ENCODE measurements at places on chromosomes 5 and 9.
A peak's percentile ranks its signal among the peaks of the same experiment; 100 is the strongest.

GRCh38 chr5:126984632-126985031, 45.7 kb downstream of the MARCHF3 start:
- no peak for DNase-seq

- DNase-seq = no peak
Observed at GRCh38 chr5:55538661-55539060, 3.9 kb upstream of the PLPP1 start.

- DNase-seq = no peak
Observed at GRCh38 chr9:117882171-117882570, 178.0 kb downstream of the TLR4 start.

DNA sequence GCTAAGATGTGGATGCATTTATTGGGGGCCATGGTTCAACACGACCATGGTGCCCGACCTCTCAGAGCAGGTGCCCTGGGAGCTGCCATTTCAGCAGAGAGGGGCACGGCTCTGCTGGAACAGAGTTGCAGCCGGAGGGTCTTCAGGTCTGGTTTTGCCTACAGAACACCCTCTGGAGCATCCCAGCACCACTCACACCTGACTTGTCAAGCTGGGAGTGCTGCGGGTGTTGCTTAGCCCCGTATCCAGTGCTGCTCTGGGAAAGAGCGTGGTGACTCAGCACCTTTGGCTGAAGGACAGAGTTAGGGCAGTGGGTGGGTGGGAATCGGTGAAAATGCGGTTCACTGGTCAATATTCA, 36.5 kb upstream of the IRX4 start:
- no peak for DNase-seq

GRCh38 chr5:32329395-32329834, 16.7 kb upstream of the MTMR12 start:
- DNase-seq = peak; percentile 30

GRCh38 chr9:116647515-116647809, 39.6 kb upstream of the TRIM32 start:
- no peak for DNase-seq

- DNase-seq = no peak
Observed at GRCh38 chr5:8689773-8690172, 820.8 kb downstream of the MTRR start.

GRCh38 chr5:32027093-32027716, 146.9 kb downstream of the GOLPH3 start:
- DNase-seq = peak; percentile 48

DNA sequence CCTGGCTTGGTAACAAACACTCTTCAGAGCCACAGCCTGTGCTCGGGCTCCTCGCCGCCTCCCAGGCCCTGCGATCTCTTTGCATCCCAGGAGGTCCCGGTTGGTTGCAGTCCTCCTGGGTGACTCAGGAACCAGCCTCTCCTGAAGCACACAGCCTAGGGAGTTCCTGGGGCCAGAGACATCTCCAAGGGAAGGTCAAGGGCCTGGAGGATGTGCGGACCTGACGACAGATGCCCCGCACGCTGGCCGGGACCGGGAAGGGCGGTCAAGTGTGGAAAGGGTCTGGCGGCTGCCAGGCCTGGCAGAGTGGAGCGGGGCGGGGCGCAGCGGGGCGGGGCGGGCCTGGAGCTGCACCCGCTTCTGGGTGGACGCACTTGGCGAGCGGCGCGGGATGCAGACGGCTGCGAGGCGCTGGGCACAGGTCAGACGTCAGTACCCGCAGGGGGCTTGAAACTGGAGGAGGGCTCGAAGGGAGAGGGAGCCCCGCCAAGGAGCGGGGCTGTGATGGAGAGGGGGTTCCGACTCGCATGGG, 45.0 kb upstream of the PRSS3 start:
- no peak for DNase-seq

DNA sequence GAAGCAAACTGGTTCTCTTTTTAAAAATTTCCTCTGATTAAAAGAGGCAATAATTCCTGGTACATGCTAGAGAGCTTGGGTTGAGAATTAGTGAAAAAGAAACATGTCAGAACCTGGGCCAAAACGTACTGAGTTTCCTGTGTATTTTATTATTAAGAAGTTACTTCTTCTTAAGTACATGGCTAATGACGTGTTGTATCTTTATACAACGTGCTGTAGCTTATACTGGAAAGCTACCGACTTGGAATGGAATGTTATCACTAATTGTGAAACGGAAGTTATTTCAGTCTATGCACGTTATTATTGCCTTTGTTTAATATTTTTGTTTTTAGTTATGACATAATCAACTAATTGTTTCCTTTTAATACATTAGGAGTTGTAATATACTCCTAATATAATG, 43.1 kb downstream of the ZNF366 start:
- DNase-seq = no peak

- DNase-seq = no peak
Observed at GRCh38 chr5:760363-761058, 24.0 kb downstream of the ZDHHC11B start.

GRCh38 chr9:90107726-90108655, 503.2 kb downstream of the GADD45G start:
- no peak for DNase-seq

DNA sequence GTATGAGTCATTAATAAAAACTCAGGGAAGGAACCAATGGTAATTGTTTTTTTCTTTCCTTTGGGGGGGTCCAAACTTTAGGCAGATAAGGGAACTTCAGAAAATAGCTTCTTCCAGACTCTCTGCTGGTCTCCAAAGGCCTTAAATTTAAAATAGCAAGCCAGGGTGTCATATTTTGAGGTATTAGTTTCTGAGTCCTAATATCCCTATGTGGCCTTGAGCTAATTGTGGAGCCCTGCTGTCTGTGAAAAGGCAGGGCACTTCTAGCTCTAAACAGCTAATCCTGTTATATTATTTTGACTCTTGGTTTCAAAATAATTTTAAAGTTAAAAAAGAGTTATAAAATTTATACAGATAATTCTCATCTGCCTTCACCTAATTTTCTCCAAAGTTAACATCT, 195.7 kb upstream of the PPP1R2B start:
- DNase-seq = no peak

GRCh38 chr5:178644826-178645545, 18.1 kb upstream of the CLK4 start:
- no peak for DNase-seq

GRCh38 chr9:111463048-111463447, 21.1 kb downstream of the ECPAS start:
- DNase-seq = no peak

DNA sequence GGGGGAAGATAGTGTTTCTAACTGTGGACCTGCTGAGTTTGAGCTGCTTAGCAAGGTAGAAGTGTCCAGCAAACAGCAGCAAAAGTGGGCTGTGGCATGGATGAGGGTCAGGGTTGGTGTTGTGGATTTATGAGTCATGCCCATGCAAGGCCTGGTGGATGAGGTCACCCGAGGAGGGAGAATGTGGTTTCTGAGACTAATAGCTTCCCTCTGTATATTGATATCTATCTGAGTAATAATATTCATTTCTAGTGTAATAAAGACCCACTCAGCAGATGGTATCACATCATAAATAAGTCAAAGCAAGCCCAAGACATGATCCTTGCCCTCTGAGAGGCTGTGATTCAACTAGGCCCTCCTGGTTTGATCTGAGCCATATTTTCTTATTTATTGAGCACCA, 597.8 kb upstream of the CLINT1 start:
- no peak for DNase-seq

DNA sequence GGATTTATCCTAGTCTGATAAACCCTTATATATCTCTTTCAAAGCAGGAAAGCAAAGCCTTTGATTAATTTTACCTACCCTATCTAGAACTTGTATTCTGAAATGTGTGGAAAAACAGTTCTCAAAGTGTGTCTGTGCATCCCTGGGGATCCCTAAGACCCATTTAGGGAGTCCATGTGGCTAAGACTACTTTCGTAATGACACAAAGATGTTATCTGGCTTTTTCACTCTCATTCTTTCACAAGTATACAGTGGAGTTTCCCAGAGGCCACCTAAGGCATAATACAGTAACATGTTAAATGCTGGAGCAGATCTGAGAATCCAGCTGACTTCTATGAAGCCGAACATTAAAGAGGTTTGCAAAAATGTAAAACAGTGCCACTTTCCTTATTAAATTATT, 54.3 kb upstream of the TNFSF15 start:
- no peak for DNase-seq
